ENCODE measurements at places on chromosomes 2 and 18. TPM values are rescaled to one million over a fixed set of nuclear protein-coding genes. Genes with fewer than 3 reads are reported as not detected.

DNA sequence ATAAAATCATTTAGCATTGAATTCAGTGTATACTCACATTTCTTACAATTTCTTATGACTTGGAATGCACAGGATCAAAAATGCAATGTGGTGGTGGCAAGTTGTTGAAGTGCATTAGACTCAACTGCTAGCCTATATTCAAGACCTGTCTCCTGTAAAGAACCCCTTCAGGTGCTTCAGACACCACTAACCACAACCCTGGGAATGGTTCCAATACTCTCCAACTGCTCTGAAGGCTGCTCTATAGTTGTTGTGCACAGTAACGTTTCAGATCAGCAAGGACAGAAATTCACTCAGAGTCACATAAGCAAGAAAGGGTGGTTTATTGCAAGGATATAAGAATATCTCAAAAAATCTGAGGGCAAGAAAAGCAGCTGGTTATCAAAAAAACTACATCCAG, 6.5 kb downstream of the GKN1 start:
- DNase-seq: no peak

- DNase-seq: no peak
These were observed 15.9 kb downstream of the LTBP1 start for GRCh38 chr2:32962690-32963089.

- peak; percentile 62 for DNase-seq
These were observed 77.5 kb downstream of the CDK15 start for GRCh38 chr2:201883606-201884369.

GRCh38 chr2:79780781-79781180, 267.9 kb downstream of the CTNNA2 start:
- DNase-seq: no peak

- DNase-seq: no peak
These were observed 746.1 kb upstream of the DDX18 start for GRCh38 chr2:117068371-117068770.

DNA sequence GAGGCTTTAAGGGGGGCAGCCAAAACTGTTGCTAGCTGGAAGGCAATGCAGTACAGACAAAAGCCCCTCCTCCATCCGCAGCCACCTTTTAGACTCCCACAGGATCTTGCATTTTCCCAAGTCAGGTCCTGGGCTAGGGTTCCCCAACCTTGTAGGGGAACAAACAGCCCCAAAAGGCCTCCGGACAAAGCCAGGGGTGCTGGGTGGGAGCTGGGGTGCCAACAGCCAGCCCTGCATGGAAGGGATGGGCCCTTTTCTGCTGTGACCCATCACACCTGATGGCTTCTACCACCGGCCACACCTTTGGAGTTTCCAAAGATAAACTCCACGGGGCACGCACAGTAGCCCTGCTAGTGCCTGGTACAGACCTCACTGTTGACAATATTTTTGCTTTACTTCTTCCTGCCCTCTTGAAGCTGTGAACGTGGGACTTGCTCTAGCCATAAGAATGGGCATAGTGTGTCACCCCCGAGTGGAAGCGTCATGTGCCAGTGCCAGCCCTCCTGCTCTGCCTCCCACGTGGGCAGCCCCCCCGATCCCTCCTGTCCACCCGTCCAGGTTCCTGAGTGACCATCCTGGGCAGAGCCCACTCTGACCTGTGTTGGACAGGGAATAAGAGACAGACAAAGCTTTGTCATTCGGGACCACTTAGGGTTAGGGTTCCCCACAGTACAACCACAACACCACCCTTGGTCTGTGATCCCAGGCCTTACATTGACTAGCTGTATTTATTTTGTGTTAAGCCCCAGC, 18.8 kb downstream of the TUBB6 start:
- DNase-seq: no peak

- DNase-seq: no peak
These were observed 157.2 kb downstream of the BABAM2 start for GRCh38 chr2:28047681-28048080.

- DNase-seq: no peak
These were observed 74.9 kb upstream of the AGAP1 start for GRCh38 chr2:235418918-235419317.

GRCh38 chr2:118732432-118732831, 115.0 kb downstream of the EN1 start:
- no peak for DNase-seq

GRCh38 chr2:71796174-71796593, 342.8 kb downstream of the DYSF start:
- no peak for DNase-seq

- DNase-seq: no peak
These were observed 13.7 kb downstream of the IGFBP5 start for GRCh38 chr2:216681683-216682082.

DNA sequence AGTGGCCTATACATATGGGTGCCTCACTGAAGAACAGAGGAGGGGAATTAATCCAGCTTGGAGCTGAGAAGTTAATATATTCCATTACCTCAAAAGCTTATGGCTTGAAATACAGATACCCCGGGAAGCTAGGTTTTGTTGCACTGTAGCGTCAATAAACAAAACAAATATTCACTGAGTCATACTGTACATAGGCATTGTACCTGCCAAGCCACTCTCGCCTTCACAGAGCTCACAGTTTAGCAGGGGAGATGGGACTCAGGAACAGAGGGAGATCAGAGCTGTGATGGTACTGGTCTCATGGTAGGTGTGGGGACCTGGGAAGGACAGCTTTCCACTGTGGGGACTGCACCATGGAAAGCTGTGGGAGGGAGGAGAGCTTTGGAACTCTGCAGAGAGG, 111.2 kb upstream of the ST6GAL2 start:
- DNase-seq: no peak

DNA sequence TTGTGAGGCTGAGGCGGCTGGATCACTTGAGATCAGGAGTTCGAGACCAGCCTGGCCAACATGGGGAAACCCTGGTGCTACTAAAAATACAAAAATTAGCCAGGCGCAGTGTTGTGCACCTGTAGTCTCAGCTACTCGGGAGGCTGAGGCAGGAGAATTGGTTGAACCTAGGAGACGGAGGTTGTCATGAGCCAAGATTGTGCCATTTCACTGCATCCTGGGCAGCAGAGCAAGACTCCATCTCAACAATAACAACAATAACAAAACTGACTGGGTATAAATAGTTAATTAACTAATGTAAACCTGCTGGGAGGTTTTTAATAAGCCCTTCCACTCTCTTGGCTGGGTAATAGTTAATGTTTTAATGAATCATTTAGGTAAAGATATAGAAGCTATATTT, 7.8 kb downstream of the SULT6B1 start:
- DNase-seq: no peak

DNA sequence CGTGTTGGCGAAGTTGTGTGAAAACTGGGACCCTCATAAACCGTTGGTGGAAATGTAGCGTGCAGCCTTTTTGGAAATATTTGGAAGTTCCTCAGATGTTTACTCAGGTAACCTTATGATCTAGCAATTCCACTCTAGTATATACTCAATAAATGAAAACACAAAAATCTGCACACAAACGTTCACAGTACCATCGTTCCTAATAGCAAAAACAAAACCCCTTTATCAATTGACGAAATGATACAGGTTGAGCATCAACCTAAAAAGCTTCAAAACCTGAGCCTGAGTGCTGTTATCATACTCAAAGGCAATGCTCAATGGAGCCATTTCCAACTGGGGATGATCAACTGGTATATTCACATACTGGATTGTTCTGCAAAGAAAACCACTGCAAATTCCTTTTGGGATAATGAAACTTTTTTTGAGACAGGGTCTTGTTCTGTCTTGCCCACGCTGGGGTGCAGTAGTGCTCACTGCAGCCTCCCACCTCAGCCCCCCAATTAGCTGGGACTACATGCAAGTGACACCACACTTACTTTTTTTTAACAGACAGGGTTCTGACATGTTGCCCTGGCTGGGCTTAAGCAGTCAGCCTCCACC, 777 bp upstream of the C18orf32 start:
- DNase-seq: no peak

DNA sequence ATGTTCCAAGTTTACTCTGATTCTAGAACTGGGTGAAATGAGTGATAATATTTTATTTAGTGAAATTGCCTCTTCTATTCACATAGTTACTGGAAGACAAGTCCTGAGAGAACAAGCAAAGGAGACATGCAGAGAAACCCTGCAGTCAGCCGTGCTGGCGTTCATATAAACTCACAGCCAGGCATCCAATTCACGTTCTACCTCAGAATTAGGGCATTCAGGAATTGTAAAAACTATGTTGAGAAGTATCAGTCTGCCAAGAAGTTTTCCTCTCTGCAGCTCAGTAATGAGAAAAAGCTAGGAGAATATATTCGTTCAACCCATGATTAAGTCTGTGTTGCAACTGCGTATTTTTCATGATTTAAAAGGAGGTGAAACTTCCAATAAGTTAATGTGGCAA, 156.2 kb upstream of the DSEL start:
- DNase-seq: no peak

- DNase-seq: no peak
These were observed 32.8 kb upstream of the ACKR3 start for GRCh38 chr2:236536727-236537398.

DNA sequence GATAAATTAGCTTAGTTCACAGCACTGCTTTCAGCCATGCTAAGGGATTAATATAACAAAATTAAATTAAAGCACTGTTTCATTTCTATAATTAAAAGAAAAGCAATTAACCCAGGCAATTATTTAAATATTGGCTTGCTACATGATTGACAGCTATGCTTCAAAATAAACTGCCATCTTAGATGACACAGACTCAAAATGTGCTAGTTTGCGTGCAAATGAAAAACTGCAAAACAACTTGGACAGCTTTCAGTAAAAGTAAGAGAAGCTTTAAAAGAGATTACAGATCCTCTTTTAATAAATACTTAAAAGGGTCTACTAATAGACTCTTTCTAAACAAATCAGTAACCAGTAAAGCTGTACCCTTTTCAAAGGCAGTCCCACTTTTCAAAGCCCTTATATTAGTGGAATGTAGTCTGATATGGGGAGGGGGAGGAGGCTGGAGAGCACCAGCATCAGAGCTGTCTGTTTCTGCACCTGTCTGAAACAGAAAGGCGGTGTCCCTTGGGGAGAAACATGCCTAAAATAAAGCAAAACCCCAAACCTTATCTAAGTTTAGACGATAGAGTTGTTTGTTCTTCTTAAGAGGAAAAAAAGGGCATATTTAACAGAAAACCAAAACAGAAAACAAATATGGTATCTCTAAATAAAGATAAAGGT, 20.8 kb downstream of the EIF2AK3 start:
- DNase-seq: no peak

DNA sequence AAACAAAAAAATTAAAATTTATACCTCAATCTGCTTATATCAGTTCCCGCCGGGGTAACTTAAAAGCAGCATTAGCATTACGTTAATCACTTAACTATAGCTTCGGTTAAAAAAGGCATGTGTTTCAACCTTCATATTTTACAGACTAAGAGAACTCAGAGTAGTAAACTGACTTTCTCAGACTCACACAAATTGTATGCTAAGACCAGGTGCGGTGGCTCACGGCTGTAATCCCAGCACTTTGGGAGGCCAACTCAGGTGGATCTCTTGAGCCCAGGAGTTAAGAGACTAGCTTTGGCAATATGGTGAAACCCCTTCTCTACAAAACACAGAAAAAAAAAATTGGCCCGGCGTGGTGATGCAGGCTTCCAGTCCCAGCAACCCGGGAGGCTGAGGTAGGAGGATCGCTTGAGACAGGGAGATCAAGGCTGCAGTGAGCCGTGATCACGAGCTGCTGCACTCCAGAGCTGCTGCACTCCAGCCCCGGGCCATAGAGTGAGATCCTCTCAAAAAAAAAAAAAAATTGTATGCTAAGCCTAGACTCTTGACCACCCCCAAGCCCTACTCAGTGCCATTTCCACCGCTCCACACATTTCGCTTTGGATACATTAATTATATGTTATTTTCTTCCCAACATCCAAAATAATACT, 2.4 kb downstream of the HNRNPLL start:
- no peak for DNase-seq

DNA sequence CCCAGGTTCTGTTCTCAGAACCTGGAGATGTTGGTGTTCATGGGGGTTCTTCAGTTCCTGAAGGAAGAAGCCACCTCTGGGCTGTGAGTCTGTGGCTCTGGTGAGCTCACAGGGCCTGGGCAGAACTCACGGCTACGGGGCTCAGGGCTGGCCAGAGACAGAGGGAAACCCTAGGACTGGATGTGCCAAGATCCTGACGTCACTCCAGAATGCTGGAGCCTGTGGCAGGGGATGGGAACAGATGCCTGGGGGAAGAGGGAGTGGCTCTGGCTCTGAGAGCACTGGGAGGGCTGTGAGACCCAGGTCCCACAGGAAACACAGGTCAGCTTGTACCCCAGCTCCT, at the start of gene OTOF:
OTOF (minus strand) TSS at position 214 of the 343 bp plus-strand sequence.
- peak; percentile 84 for DNase-seq

DNA sequence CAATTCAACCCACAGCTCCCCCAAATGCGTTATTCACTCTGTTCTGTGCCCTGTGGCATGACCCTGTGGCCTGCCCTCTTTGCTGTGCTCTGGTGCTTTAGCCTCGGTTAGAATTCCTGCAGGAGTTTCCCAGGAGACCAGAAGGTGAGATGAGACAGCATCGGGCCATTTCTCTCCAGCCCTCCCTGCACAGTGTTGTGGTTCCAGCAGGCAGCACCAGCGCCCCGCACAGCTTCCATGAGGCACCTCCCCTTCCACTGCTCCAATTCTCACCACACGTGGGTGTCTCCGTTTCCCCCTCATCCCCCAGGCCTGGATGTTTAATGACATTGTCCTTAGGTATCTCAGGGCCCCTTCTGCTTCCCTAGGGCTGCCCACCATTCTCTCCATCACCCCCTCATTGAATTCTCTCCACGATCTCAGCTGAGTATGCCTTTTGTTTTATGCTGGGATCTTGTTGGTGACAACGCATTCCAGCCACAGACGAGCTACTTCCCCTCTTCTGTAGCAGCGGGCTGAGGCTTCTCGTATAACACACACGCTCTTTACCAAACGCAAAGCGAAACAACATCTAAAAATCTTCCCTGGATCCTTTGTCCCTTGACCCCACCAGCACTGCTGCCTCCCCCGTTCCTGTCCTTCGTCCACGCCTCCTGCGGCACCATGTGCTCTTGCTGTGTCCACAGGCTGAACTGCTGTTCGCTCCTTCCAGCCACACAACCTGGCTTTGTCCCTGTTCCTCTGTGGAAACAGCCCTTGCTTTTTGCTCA, 35.1 kb downstream of the ACKR3 start:
- DNase-seq: no peak

- no peak for DNase-seq
These were observed 131.9 kb downstream of the MAP4K4 start for GRCh38 chr2:101829429-101829828.

Gene FBXO41
- 2.3 TPM for total RNA-seq

Gene GALNT14
- total RNA-seq: 0.76 TPM

Gene MEX3C
- total RNA-seq: 28.4 TPM

Gene TRABD2A
- 1.3 TPM for total RNA-seq

Gene SH3RF3
- total RNA-seq: 8.8 TPM

Gene SP140
- 1.1 TPM for total RNA-seq

Gene RESP18
- total RNA-seq: not detected

Gene C2orf72
- 0.15 TPM for total RNA-seq

Gene TUBA4B
- not detected for total RNA-seq

Gene SPRED2
- total RNA-seq: 26.4 TPM

Gene RPRM
- 0.44 TPM for total RNA-seq

Gene ALK
- 0.26 TPM for total RNA-seq

Gene COLEC11
- total RNA-seq: 25.0 TPM

Gene REG3A
- total RNA-seq: not detected

Gene STON1
- 19.1 TPM for total RNA-seq

Measured in left cardiac atrium (tissue), 4 donors.